ENCODE measurements at places on chromosomes 12 and 14.

DNA sequence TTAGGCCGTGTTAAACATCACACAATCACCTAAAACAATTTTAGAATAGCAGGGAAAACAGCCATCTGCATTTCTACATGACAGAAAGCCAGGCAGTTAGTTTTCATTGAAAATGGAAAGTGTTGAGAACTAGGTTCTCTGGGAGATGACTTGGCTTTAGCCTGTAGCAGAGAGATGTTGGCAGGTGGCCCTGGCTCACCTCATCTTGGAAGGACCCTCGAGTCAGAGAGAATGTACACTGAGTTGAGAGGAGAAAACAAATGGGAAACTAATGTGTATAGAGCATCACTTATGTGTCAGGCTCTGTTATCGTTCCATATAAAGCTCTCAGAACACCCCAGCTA lies 51.9 kb downstream of the SUSD6 start:
- DNase-seq = no peak

GRCh38 chr14:60302663-60303062 lies 53.6 kb downstream of the PPM1A start:
- DNase-seq = no peak

DNA sequence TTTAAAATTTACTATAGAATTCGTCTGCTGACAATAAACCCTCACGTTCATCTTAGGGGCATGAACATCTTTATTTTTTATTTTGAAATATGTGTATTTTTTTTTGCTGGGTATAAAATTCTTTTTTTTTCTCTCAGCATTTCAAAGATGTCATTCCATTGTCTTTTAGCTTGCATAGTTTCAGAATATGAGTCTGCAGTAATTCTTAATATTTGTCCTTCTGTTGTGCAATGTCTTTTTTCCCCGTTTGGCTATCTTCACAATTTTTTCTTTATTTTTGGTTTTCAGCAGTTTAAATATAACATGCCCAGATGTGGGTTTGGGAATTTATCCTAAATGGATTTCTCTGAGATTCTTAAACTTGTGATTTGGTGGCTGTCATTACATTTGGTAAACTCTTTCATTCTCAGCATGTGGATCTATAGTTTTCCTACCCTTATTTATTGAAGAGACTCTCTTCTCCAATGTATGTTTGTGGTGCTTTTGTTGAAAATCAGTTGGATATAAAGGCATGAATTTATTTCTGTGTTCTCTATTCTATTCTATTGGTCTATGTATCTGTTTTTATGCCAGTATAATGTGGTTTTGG lies 37.8 kb upstream of the PLBD1 start:
- DNase-seq = no peak

- DNase-seq = no peak
Measured at GRCh38 chr14:59277659-59278058, 89.2 kb downstream of the DAAM1 start.

GRCh38 chr14:90836692-90837063 lies 20.4 kb upstream of the TTC7B start:
- DNase-seq = no peak

GRCh38 chr14:75393794-75394193 lies 34.0 kb upstream of the JDP2 start:
- no peak for DNase-seq

- DNase-seq = no peak
Measured at GRCh38 chr14:32559590-32559989, 230.5 kb downstream of the AKAP6 start.

GRCh38 chr12:14772946-14773345 lies 30.3 kb downstream of the WBP11 start:
- DNase-seq = no peak

GRCh38 chr12:88172844-88173407 lies 30.8 kb downstream of the TMTC3 start:
- no peak for DNase-seq

- DNase-seq = no peak
Measured at GRCh38 chr12:574475-575128, 88.6 kb downstream of the NINJ2 start.

GRCh38 chr12:131896811-131897270 lies 2.4 kb downstream of the ULK1 start:
- DNase-seq = peak; percentile 21

- no peak for DNase-seq
Measured at GRCh38 chr14:53714495-53715192, 242.0 kb downstream of the BMP4 start.

- no peak for DNase-seq
Measured at GRCh38 chr14:61320806-61321384, 484 bp upstream of the PRKCH start.

DNA sequence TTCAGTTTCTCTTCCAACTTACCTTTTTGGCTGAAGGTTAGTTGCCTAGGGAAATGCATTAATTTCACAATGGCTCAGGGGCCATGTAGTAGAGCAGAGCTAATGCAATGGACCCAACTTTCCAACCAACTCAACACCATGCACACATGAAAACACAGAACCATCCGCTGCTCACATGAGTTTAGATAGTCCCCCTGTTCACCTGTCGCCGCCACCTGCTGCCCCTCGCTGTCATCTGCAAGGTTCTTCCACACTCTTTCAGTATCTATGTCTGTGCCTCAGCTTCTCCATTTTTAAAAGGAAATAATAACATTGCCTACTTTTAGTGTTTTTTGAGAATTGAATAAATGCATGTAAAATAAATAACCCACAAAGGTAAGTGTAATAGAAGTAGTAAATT lies 585.6 kb downstream of the ETNK1 start:
- no peak for DNase-seq

DNA sequence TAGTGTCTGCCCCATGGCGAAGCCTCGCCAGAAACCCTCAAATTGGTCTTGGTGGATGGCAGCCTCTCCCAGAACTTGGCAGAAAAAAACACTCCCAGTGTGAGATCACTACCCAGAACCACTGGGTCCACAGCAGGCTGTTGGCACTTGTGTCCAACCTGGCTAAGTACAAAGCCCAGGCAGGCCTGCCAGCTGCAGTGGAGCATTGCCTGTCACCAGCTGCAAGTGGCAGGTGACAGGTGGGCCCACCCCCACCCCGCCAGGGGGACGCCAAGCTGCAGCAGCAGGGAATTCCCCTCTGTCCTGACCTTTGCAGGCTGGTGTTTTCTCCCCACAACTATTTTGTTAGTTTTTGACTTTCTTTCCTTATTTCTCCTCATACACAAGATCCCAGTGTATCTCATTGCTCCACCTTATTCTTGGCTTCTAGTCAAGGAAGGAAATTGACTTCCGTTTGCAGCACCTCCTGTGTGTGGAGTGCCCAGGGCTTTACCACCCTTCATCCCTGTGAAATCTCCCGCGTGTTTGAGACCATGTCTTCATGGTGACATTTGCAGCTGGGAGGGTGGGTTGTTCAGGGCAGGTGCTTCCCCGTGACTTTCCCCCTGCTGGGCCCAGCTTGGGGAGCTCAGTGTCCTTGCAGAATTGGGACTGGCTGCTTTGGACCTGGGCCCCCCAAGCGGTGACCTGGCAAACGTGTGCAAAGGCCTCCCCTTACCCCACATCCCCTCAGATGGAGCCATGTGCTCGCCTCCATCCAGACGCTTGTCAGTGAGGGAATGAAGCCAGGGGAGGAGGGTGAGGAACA lies 73.8 kb upstream of the RIN3 start:
- DNase-seq = no peak

DNA sequence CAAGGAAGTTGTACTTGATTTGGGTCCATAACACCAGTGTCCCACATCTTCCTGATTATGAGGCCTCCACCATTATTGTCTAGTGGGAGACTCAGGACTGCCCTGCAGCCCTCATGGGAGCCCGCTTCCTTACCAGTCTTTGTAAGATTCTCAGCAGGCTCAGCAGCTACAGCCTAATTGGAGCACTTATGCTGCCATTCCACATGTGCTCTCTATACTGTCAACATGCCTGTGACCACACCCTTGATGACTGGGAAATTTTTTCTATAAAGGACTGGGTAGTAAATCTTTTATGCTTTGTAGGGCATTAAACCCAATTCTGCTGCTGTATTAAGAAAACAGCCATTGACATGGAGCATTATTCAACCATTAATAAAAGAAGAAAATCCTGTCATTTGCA lies 145.5 kb upstream of the IGF1 start:
- no peak for DNase-seq

DNA sequence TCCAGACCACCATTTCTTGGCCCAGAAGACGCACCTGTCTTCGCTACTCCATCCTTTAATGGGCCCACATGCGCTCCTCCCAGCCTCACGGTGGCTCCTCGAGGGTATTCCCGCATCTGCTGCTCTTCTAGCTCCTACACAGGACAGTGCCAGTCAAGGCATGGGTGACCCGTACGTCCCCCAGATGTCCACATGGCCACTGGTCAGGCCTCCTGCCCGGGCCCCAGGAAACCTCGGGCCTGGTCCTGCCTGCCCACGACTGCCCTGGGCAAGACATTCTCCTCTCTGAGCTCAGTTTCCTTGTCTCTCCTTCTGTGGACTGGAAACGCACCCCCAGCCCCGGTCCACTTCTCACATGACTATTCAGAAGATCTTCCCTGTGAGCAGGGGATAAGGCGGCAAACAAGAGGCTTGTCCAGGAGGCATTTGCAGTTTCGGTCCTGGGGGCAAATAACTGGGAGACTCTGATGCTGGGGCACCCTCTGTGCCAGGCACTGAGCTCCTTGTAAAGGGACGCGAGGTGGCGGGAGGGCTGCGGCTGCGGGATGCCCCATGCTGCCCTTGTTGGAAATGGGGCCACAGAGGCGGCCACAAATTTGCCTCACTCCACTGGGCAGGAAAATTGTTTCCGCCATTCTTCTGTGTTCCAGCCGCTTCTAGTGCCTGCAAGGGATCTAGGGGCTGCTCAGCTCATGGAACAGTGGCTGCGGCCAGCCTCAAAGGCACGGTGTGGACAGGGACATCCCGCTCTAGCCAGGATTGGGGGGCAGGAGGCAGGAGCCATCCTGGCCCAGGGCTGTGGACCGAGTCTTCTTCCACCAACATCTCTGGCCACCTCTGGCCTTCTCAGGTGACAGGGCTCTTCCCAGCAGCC lies 6.8 kb upstream of the BEGAIN start:
- no peak for DNase-seq

GRCh38 chr14:31920989-31921650 lies 156.0 kb upstream of the ARHGAP5 start:
- no peak for DNase-seq

DNA sequence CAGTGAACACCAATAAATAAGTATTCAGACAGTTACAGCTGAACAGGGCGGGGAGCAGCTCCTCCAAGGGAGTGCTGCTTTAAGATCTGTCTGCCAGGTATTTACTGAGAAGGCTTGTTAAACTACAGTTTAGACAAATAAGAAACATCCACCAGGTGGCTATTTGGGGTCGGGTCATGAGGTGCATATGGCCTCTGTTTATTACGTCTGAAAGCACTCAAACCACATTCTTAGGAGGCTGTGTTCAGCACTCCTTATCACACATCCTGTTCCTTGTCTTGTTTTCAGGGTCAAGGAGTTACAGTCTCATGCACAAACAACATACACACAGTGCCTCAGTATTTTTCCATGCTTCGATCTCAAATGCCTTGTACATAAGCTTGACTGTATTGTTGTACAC lies 78.8 kb downstream of the KCNMB4 start:
- DNase-seq = no peak

- DNase-seq = no peak
Measured at GRCh38 chr12:88897723-88898122, 317.5 kb upstream of the KITLG start.

- no peak for DNase-seq
Measured at GRCh38 chr14:103544388-103545218, 15.6 kb downstream of the TRMT61A start.

- no peak for DNase-seq
Measured at GRCh38 chr12:32889011-32889760, 7.4 kb downstream of the PKP2 start.

GRCh38 chr14:100159094-100159864 lies at the start of gene DEGS2:
TSS of gene DEGS2 (minus strand) at chr14:100159645. CDS start at chr14:100159587, 58 bp downstream.
- DNase-seq = no peak

DNA sequence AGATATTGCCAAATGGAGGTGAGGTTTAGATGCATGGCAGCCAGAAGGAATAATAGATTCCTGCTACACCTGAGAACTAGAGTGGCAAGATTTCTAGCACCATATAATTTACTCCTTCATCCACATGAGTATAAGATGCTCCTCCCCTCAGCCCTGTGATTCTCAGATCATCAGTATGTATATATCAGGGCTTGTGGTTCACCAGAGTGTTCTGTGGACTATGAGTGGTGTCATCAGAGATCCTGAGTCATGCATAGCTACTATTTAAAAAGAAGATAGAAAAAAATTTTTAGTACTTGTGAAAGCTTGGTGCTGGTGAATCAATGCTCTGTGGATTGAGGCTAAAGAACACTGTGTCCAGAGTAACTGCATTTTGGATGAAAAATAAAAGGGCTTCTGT lies 285.9 kb downstream of the BMP4 start:
- no peak for DNase-seq

- peak; percentile 40 for DNase-seq
Measured at GRCh38 chr12:22164139-22164538, 118.1 kb downstream of the CMAS start.

- no peak for DNase-seq
Measured at GRCh38 chr12:82605115-82605514, 81.6 kb upstream of the TMTC2 start.

DNA sequence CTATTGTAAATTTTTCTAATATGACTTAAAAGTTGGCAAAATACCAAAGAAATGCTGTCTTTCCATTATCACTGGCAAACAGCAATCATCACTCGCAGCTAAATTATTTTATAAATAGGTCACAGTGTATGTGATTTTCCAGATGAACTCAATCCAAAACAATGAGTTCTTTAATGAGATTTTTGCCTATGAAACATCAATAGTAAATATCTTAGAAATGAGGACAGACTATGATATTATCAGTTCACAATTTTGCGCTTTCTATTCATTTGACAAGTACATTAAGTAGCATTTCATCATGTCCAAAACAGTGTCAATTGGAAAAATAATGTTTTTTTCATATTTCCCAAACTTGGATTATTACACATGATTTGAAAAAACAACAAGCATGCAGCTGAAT lies 65.7 kb downstream of the PIK3C2G start:
- no peak for DNase-seq

DNA sequence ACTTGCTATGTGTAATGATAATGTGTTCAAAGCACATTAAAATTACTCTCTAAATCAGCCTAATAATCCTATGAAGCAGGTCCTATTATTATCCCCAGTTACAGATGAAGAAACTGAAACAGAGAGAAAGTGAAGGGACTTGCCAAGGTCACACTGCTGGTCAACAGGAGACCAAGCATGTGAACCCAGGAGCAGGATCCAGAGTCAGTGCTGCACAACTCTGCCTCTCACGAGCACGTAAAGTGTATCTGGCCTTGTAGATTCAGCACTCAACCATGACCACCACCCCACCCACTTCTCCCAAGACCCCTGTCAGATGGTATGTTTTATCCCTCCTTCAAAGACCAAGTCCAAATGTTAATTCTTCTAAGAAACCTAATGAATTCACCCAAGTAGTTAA lies 100.7 kb downstream of the TTC7B start:
- DNase-seq = no peak
